Umbilical cord (tissue), 2 donors: ENCODE measurements at places on chromosomes 2 and 18. TPM values are rescaled to one million over a fixed set of nuclear protein-coding genes. Genes with fewer than 3 reads are reported as not detected.

The ATOH8 gene
- total RNA-seq = 14.2 TPM

DNA sequence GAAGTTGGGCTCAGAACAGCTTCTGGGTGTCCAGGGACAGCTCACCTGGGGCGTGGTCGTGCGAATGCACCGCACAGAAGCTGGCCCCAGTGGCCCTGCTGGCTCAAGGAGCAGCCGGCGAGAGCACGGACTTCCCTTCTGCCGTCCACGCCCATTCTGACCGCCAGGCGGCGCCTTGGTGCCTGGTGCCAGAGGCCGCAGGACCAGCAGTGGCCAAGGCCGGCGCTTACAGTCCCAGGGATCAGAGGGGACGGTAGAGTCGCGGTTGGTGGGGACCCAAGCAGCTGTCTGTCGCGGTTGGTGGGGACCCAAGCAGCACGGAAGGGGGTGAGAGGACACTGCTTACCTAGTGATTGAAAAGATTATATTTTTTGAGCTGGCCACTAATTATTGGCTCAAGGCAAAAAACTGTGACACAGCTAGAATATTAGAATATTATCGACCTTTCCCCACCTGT is 25.7 kb downstream of the NPPC start:
- DNase-seq = peak; percentile 20

DNA sequence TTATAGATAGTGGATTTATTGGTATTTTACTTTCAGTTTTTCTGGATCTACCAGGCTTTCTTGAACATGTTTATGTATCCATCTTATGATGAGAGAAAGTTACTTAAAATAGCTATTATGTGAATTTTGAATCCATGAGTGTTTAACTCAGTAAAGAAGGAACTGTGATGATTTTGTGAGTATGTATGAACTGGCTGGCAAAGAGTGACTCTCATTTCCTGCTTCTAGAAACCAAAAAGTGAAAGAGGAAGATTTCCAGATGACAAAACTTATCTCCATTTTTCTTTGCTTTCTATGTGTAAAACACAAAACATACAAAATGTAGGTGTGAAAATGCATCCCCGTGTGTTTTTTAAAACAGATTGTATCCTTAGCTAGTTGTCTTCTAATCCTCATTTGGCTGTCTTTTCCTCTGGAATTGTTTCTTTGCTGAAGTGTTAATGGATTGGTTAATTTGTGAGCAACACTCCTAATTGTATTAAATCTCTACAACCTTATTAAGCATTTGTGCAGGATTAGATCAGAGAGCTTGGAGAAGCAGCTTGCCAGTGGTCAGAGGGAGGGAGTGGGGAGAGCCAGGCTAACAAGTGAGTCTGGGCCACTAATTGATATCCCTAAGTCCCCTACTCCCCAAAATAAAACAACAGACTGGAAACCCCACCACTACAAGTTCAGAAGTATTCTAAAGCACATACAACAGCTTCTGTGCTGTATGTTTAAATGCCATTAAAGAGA is 23.9 kb downstream of the PTPRM start:
- no peak for DNase-seq

DNA sequence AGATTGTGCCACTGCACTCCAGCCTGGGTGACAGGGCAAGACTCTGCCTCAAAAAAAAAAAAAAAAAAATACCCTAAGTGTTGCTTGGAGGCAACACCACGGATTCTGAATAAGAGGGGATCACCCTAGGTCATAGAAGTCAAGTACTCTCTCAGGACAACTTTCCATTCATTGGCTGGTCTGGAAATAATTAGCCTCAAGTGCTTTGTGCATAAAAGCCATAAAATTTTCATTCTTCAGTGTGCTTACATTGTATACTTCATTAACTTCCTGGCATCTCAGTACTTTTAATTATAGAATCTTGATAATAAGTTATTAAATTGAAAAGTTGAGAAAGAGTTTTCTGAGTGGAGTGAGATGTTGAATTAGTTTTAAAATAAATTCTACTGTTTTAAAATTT is 876.1 kb upstream of the FAM98A start:
- DNase-seq = no peak

DNA sequence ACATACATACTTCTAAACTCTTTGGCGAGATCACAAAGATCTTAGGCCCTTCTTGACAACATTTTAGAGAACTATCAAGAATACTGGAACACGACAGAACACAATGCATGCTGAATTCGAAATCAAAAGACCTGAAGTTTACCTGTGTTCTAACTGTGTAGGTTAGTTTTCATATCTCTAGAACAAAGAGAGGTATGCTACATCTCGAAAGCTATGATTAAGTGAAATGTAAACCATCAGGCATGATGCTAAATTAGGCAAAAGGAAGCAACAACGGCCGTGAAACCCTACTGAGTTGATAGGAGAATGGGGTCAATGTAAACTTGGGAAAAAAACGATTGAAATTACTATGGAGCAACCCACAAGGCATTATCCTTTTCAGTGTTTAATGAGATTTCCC is 43.7 kb downstream of the IKZF2 start:
- DNase-seq = no peak

GRCh38 chr2:29189052-29189451 is 73.8 kb downstream of the CLIP4 start:
- DNase-seq = no peak

The COL5A2 gene
- 2,163 TPM for total RNA-seq

- no peak for DNase-seq
These were observed 174.0 kb upstream of the SLC14A2 start for GRCh38 chr18:45441110-45441847.

- DNase-seq = no peak
These were observed 267.4 kb downstream of the DYSF start for GRCh38 chr2:71720596-71721361.

The CASP10 gene
- total RNA-seq = 3.4 TPM

DNA sequence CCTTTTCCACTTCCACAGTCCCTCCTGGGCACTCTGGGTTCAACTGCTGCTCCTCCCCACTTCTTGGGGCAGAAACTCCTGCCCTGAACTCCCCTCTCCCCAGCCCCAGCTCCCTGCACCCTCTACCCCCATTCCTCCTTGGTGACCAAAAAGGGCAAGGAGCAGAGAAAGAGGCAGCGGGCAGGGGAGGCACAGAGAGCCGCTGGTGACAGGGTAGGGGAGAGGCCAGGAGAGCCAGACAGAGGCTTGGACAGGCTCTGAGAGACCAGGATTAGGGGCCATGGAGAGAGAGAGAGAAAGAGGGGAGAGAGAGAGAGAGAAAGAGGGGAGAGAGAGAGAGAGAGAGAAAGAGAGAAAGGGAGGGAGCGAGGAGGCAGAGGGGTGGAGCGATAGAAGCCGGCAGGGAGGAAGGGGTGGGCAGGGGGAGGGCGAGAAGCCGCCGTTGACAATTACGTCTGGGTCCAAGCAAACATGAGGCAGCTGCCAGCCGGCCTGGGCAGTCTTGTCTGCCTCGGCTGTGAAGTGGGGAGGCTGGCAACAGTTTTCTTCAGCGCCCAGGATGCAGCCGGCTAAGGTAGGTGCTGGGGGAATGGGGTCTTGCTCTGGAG is at the start of gene KCNIP3:
KCNIP3 (plus strand) TSS at position 468 of the 608 bp plus-strand sequence; CDS start at position 560, 92 bp downstream.
- peak; percentile 68 for DNase-seq

The RAB31 gene
- total RNA-seq = 41.7 TPM

DNA sequence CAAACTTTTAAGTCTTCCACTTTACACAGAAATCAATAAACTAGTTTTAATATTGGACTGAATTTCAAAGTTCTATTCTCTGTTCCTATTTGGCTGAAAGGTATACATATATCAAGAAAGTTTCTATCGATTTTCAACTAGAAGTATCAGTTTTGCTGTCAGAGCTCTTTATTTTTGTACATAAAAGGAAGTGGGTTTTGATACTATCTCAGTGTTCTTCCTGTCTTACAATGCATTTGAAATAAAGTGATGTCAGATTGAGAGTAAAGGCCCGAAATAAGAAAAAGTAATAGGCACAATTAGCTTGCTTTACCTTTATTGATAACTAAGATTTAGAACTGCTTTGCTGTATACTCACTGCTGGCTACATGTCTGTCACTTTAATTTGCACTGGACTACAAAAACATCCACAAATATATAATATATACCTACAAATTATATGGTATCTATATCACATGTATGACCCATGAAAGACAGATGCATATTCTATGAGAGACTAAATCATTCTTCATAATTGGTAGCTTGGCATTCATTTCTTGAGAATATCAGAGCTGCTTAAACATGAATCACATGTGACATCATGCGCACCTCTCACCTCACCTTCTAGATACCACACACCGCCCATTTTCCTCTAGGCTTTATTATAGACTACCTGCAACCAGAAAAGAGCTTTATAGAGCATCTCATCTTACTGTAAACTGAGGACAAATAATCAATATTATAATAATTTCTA is 83.6 kb downstream of the ASXL2 start:
- no peak for DNase-seq

The PCARE gene
- 1.4 TPM for total RNA-seq

DNA sequence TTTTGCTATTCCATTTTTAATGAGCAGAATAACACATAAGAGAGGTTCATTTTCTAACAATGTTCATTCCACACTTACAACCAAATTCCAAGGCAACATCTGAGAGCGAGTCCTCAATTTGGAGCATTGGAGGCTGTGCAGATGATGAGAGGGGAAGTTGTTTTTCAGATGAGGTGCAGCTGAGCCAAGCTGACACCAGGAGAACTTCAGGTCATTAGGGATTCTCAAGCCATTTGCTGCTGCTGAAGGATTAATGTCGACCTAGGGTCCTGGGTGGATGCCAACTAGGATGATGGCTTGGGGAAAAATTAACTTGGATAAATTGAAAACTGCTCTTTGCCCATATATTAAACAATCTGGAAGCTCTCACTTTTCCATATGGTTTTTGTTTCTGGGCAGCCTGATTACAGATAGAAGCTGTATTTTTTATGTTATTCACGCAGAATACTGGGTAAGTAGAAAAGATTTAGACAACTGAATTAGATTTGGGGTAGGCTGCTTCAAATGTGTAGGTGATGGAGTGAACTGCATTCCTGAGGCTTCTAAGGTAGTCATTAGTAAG is 206.4 kb upstream of the SLC39A10 start:
- no peak for DNase-seq

GRCh38 chr18:5628512-5629255 is 84.9 kb upstream of the EPB41L3 start:
- DNase-seq = peak; percentile 63

DNA sequence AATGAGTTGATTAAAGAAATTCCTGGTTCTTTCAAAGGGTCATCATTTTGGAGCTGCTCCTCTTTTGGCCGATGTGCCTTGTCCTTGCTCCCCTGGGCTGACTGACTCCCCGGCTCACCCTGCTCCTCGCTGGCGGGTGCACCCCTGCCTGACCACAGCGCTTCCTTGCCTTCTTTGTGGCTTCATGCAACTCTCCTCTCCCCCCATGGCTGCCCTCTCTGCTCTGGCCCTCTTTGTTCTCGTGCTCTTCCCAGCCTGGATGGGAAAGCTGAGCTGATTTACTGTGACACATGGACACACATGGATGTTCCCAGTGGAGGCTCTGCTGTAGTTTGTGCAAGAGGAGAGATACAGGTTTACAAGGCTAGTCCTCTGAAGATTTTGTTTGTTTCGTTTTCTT is 234.6 kb downstream of the HAUS1 start:
- DNase-seq = no peak

DNA sequence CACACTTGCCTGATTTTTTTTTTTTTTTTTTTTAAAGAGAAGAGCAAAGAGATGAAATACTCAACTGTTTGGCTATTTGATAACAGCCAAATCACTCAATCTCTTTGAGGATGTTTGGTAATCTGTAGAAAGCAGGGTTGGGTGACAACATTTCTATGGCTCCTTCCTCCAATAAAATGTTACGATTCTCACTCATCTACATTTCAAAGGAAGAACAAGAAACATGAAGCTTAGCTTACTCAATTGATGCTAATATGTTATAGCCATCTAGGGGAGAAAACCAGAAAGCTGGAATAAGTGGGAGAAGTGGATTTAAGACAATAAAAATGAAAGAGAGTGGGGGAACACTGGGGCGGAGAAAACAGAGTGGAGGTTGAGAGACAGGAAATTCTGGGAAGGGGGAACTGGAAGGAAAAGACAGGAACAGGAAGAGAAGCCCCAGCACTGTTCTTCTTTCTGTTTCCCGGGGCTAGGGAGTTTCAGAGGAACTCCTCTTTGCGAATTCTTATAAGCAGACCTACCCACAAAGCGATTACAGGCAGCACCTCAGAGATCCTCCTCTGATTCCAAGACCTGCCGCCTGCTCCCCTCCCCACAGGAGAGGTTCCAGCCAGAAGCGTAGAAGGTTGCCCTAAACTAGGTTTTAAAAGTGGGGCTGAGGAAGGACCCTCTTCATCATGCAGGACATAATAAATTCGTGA is 13.3 kb downstream of the ST3GAL5 start:
- DNase-seq = no peak

DNA sequence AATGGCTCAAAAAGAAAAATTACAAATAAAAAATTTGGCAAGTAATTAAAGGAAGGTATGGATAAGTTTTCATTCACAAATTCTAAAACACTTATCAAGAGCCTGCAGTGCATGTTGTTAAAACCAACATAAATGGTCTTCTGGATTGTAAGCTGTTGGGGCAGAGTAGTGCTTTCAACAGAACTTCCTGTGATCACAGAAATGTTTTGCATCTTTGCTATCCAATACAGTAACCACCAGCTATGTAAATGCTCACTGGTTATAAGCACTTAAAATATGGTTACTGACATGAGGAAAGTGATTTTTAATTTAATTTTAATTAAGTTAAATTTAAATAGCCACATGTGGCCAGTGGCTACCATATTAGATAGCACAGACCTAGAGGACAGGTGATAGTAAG is 133.1 kb downstream of the NBAS start:
- DNase-seq = no peak

The MC2R gene
- 12.3 TPM for total RNA-seq

DNA sequence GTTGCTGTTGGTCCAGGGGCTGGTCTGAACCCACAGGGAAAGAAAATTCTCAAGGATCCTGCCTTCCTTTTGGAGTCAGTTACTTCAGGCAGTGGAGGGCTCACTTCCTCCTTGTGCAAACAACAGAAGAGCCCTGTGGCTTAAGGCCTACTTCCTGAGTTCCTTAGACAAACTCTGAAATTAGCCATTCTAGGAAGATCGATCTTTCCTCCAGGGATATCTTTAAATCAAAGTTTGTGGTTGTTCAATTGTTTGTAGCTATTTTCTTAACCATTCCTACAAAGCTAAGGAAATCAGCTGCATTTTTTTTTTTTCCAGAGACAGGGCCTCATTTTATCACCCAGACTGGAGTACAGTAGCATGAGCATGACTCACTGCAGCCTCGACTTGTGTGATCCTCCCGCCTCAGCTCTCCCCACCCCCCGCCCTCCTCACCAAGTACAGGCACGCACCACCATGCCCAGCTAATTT is 156.0 kb downstream of the TANC1 start:
- peak; percentile 90 for DNase-seq

GRCh38 chr2:163132850-163133249 is 294.3 kb upstream of the KCNH7 start:
- DNase-seq = peak; percentile 27

DNA sequence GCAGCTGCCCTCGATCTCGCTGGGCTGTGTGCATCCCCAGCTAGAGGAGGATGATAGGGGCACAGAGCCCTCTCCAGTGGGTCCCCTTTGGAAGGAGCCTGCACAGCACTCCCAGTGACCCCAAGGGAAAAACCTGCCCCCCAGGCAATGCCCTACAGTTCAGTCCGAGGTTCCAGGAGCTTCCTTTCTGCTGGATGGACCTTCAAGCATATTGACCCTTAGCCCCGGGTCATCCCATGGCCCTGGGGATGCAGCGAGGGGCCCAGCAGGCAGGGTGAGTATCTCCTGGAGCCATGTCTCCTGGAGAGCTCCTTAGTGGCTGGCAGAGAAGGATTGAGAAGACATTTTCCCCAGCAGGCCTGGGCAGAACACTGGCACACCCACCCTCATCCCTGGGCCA is 45.4 kb upstream of the CTDP1 start:
- DNase-seq = no peak

The ACOXL gene
- total RNA-seq = 6.0 TPM

The CREG2 gene
- total RNA-seq = 3.6 TPM

GRCh38 chr18:45828917-45829811 is 3.7 kb downstream of the SIGLEC15 start:
- DNase-seq = peak; percentile 86
